ENCODE measurements at places on chromosomes 2 and 18. TPM values are rescaled to one million over a fixed set of nuclear protein-coding genes. Genes with fewer than 3 reads are reported as not detected.

- no peak for DNase-seq
These were observed 241.6 kb upstream of the VRK2 start for GRCh38 chr2:57804971-57805370.

GRCh38 chr2:142153601-142154000, 22.8 kb upstream of the LRP1B start:
- no peak for DNase-seq

- no peak for DNase-seq
These were observed 36.5 kb downstream of the GPD2 start for GRCh38 chr2:156472686-156473085.

DNA sequence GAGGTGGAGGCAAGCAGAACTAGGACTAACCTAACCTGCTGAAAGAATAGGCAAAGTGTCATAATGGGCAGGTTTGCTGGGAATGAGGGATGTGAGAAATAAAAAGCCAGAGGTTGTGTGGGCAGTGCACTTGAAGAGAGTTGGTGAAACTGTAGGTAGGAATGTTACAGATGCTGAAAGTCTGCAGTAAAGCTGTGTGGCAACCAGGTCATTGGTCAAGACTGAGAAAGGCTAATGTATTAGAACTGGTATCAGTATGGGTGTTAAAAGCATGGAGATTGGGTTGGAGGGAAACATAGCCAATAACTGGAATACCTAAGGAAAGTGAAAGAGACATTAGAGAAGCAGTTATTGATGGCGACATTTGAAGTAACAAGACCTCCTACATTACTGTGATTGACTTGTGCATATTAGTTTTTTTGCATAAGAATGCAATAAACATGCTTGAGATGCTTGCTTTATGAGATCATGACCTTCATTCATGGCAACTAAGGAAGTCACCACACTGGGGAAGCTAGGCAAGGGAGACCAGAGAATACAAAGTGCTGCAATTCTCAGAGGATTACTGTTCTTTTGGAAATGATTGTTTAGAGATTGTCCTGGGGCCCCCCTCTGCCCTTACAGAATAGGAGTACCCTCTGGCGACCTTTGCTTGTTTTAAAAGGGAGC, 11.8 kb downstream of the GULP1 start:
- no peak for DNase-seq

DNA sequence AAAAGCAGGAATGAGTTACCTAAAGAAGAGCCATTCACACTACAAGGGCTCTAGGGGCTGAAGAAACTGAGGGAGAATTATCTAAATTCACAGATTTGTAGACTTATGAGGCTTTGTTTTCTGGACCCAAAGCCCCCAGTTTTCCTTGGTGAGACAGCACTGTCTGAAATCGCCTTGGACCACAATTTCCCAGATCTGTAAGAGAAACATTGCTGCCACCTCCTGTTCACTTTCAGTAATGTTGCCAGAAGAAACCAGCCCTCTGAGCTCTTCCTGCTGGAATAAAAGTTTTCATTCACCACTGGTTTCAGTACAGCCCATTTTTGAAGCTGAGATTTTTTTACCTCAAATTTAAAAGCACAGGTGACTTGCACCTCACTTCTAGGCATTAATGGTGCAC, 169.2 kb downstream of the CDH20 start:
- DNase-seq, result peak; percentile 32

DNA sequence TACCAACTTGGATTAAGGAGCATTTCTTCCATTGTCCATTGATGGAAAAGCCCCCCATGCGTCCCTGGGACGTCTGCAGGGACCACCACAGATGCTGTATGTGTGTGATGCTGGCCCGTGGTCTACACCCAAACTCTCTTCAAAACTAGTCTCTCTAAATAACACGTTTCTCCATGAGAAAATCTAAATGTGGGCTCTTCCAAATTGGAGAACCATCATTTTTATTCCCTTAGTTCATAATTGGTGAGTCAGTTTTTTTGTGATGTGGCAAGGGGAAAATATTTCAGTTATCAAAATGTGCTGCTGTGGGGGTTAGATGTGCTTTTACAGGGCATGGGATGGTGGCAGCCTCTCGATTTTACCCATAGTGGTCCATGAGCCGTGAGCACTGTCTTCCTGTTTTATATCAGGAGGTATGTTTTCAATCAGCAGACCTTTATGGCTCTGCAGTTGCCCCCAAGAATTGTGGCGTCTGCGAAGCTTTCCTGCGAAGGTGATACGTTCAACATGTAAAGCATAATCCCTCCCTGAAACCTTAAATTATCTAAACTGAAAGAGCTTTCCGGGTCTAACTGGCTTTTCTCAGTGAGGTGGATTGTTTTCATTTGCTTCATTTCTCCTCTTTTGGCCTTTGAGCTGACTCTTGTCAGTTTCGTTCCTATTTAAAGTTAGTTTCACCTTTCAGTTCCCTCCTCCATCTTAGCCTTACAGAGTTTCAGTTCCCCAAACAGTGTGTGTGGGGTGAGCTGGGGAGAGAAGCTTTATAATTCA, 78.4 kb downstream of the SETBP1 start:
- DNase-seq, result no peak

DNA sequence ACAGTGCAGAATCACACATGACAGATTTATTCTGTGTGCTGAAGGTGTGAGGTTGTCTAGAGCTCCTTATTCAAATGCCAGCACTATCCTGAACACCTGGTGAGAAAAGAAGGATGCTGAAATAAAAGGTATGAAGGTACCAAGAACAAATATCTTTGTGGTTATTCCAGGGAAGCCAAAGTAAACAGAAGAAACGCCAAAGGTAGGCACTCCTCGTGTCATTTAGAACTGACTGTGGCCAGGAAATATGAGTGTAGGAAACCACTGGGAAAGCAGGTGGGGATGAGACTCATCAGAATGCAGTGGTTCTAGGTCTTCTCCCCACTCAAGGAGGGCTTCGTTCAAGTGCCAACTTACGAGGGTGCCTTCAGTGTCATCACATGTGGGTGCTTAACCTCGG, 80.8 kb downstream of the KIF5C start:
- DNase-seq, result no peak

DNA sequence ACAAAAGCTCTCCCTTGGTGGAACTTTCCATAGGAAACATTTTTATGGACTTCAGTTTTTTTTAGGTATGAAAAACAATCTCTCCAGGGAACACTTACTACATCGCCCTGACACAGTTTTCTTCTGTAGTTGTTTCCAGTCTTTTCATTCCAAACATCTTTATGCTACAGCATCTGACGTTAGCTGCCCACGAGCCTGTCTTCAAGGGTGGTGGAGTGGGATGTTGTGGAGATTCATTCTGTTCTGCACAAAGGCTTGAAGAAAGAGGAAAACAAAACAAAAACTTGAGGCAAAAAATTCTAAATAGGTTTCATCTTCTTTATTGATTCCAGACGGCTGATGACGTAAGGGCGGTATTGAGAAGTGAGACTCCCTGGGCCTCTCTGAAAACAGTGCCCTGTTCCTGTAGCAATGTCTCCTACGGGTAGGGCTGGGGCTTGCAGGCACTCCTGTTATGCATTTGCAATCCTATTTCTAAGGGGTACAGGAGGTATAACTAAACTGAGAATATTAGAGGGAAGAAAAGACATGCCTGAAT, 375.0 kb downstream of the RNF144A start:
- DNase-seq, result no peak

DNA sequence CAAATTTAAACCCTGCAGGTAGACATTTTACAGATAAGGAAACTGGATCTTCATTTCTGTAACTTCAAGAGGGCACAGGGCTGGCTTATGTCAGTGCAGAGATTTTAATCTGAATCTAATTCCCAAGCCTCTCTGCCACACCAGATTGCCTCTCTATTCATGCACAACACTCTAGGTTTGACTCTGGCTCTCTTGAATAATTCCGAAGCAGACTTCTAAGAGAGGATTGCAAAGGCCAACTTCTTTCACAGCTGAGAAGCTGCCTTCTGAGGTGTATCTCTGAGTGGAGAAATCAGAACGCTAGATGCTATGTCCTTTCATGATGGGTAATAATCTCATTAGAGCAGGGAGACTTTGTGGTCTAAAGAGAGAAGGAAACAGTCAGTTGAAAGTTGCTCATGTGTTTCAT, 20.1 kb upstream of the MGAT5 start:
- DNase-seq, result no peak

- DNase-seq, result no peak
These were observed 84.5 kb upstream of the LCLAT1 start for GRCh38 chr2:30362468-30363081.

GRCh38 chr2:235003096-235003775, 51.4 kb downstream of the SH3BP4 start:
- DNase-seq, result no peak

DNA sequence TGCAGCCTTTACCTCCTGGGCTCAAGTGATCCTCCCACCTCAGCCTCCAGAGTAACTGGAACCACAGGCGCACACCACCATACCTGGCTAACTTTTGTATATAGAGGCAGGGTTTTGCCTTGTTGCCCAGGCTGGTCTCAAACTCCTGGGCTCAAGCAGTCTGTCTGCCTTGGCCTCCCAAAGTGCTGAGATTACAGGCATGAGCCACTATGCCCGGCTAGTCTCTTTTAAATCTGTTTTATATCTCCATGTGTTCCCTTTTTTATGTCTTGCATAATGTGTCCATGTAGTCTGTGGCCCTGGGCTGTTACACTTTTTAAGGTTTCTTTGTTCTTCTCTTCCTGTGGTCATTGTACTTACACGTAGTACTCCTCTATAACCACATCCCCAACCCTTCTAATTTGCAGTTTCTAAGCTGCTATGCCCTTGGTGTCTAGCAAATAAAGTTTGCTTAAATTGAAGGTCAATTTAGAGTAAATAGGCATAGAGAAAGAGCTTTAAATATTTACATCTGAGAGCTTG, 168.2 kb downstream of the MCFD2 start:
- no peak for DNase-seq

- no peak for DNase-seq
These were observed 83.9 kb downstream of the ACTR3 start for GRCh38 chr2:113973810-113974209.

GRCh38 chr2:61426267-61426897, 44.5 kb downstream of the USP34 start:
- DNase-seq, result no peak

- no peak for DNase-seq
These were observed 187.5 kb upstream of the CYRIA start for GRCh38 chr2:16853088-16853487.

Gene NLRC4
- polyA plus RNA-seq, result not detected

Gene CRACDL
- not detected for polyA plus RNA-seq

Gene SCN9A
- 39.9 TPM for polyA plus RNA-seq

Gene SRD5A2
- not detected for polyA plus RNA-seq

Gene RUFY4
- not detected for polyA plus RNA-seq

Gene FSHR
- not detected for polyA plus RNA-seq
